ENCODE measurements at places on chromosomes 7 and 10.

DNA sequence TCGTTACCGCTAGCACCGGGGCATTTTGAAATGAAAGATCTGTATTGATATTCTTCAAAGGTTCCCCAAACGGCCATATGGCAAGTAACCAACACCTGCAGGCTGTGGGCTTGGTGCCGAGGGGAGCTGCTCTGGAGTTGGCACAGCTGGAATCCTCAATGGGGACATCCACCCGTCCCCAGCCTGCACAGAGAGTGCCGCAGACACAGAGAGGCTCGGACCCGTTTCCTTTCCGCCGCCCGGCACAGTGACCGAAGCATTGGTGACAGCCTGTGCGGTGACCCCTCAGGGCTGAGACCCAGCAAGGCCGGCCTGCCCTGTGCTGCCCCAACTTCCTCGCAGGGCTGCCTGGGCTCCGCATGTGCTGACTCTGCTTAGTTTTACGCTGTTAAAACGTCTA is 4.5 kb downstream of the CFAP46 start:
- DNase-seq = no peak

- DNase-seq = no peak
Measured at GRCh38 chr7:105060923-105061322, 46.9 kb downstream of the KMT2E start.

DNA sequence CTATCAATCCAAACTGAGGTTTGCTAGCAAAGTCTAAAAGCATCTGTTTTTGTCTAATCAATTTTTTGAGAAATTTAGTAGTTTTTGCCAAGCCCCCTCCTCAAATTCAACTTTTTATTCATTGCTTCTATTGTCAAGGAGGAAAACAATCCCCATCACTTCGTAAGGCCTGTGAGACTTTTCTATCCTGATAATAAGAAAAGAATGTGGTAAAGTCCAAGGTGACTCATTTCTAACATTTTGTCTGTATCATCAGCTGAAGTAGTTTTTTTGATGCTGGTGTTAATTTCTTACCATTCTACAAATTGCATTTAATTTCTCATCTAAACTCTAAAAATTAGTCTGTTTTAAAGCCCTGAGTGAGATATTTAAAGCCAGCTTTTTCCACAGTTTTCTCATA is 11.7 kb downstream of the ANK3 start:
- no peak for DNase-seq

GRCh38 chr7:148334959-148335577 is 255.5 kb upstream of the C7orf33 start:
- DNase-seq = no peak

GRCh38 chr7:30780941-30781340 is 9.7 kb downstream of the MINDY4 start:
- no peak for DNase-seq

DNA sequence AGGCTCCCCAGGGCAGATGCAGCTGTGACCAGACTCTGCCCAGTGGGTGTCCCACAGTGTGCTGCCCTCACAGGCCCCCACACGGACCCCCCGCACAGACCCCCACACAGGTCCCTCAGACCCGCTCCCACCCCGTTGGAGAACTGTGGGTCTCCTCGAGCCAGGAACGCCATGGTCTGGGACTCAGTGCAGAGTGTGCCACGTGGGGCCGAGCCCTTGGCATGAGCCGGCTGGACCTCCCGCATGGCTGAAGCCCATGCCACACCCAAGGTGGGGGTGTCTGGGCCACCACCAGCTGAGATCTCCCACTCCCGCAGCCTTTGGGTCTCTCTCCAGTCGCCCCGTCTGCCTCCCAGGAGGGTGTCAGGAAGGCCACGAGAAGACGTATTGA is 34.3 kb downstream of the JAKMIP3 start:
- peak; percentile 28 for DNase-seq

DNA sequence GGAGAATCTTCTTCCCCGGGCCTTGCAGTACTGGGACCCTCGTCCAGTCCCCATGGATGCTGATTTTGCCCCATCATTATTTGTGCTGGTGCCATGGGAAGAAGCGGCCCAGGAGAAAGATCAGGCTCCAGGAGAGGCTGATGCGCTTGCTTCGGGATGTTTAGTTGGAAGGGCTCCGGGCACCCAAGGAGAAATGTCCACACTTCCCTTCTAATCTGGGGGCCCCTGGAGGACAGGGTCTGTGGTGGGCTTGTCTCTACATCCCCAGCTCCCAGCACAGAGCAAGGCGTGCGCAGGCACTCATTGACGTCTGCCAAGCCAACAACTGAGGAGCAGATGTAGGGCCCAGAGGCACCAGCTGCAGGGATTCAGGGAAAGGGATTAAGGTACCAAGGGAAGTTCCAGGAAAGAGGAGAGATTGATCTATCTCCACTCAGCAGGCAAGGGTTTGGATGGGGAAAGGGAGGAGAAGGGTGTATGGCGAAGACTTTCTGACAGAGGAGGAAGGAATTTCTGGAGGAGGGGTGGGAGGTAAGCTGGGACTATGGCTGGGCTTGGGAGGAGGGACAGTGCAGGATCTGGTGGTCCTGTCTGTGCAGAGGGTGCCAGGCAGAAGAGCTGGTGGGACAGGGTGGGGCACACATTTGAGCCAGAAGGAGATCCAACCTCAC is 38.7 kb upstream of the LEP start:
- no peak for DNase-seq

- DNase-seq = no peak
Measured at GRCh38 chr7:149870701-149871483, 2.9 kb upstream of the ATP6V0E2 start.

- no peak for DNase-seq
Measured at GRCh38 chr10:94428766-94429707, 26.7 kb downstream of the TBC1D12 start.

DNA sequence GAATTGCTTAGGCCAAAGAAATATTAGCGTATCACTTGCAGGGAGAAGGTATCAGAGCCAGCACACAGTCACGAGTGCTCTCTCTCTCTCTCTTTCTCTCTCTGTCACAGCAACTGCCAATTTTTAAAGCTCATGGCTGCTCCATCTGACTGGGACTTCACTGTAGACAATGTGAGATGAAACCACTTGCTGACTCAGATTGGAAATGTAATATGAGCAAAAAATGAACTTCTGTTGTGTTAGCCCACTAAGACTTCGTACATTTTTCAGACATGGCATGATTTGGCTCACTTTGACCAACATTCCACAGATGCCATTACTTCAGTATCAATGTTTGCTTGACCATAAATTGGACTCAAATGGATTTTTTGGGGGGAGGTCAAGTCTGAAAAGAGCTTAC is 68.1 kb downstream of the DGKB start:
- DNase-seq = no peak

DNA sequence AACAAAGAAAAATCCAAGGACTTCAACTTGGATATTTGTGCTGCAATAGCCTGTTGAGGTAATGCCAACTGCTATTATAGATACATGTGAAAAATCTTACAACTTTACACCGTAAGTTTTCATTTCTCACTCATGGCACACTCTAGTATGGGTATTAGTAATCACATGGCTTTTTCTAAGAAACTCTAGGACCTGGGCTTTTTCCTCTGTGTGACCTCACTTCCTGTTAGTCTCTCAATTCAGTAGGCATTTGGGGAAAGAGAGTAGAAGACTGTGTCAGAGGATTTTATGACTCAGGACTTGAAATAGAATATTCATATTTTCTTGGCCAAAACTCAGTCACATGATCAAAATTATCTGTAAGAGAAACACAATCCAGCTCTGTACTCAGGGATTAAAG is 1049.9 kb downstream of the REEP3 start:
- DNase-seq = no peak

DNA sequence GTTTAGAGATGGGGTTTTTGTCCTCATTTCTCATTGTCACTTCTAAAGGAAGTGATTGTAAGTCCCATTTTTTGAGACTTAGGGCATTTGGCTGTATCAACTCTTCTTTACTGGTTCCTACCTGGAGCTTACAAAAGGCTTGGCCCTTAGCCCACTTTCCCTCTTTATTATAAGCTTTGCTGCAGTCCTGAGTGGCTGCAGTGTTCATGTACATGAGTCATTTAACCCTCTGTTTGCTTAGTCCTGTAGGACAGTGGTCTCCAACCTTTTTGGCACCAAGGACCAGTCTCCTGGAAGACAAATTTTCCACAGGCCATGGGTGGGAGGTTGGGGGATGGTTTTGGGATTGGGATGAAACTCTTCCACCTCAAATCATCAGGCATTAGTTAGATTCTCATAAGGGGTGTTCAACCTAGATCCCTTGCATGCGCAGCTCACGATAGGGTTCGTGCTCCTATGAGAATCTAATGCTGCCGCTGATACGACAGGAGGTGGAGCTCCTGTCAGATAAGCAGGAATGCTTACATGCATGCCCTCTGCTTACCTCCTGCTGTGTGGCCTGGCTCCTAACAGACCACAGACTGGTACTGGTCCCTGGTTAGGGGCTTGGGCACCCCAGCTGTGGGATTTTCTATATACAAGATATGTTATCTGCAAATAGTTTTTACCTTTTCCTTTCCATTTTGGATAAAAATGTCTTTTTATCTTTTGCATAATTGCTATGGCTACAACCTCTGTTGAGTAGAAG is 99.7 kb downstream of the CCSER2 start:
- DNase-seq = no peak

DNA sequence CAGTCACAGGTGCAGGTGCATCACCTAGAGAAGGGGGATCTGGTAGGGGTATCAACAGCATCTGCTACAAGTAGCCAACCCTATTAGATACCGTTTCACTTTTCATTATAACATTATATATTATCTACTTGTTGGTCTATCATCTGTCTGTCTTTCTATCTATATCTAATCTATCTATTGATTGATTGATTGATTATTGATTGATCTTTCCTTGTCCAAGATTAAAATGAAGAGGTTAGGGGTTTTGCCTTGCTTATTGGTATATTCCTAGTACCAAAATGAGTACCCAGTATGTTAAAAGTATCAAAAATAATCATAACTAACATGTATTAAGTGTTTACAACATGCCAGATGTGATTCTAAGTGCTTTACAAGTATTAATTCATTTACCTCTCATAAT is 121.5 kb downstream of the GPR158 start:
- DNase-seq = no peak

DNA sequence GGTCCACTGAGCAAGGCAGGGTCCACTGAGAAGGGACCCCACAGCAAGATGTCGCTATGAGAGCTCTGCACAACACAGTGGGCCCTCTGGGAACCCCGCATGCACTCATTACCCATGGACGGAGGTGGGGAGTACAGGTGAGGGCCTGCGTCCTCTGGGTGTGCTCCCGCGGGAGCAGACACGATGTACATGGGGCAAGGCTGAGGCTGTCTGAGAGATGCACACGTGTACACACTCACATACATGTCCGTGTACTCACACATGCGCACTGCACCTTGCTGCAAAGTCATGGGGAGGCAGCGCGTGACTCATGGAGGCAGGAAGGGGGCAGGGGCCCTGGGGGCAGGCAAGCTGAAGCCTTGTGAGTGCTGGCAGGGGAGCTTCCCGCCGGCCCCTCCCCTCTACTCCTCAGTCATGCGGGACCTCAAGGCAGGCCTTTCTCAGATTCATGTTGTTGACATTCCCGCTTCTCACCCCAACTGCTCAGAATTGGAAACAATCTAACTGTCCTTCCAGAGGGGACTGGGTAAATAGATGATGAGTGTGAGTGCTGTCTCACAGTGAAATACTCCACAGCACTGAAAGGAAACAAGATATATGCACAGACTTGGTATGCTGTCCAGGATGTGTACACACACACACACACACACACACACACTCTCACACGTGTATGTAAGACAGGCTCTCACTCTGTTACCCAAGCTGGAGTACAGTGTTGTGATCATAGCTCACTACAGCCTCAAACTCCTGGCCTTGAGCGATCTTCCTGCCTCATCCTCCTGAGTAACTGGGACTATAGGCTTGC is 40.0 kb downstream of the GOLGA7B start:
- no peak for DNase-seq

- no peak for DNase-seq
Measured at GRCh38 chr7:24899905-24900304, 80.1 kb downstream of the OSBPL3 start.

DNA sequence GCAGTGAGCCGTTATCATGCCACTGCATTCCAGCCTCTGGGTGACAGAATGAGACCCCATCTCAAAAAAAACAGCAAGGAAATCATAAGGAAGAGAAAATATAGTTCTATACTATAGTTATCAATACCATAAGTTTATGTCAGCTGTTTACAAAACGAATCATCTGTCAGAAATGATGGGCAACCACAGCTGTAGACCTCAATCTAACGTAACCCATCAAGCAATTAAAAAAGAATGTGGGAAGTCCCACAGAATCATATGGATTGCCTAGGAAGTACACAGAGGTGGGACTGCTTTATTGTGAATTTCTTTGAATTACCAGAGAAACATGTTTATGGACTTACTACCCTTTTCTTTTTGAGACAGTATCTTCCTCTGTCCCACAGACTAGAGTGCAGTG is 6.9 kb downstream of the NRBF2 start:
- no peak for DNase-seq

- no peak for DNase-seq
Measured at GRCh38 chr10:100364735-100365391, 17.8 kb downstream of the SCD start.

DNA sequence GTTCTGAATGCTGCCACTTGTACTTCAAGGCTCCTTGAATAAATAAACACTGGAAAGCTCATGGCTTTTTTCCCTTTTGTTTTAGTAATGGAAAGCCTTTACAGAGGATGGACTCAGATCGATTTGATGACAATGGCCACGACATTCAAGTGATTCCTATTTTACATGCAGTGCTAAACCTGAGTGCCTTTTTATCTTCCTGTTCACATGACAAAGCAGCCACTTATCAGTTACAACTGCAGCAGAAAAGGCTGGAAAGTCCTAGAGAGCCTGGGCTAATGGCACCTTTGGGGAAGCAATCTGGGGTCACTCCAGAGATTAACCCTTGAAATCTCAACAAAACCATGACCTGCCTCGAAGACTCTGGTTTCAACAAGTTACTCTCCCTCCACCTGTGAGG is 249.0 kb upstream of the AUTS2 start:
- no peak for DNase-seq

- no peak for DNase-seq
Measured at GRCh38 chr10:77358656-77359055, 279.0 kb downstream of the KCNMA1 start.

DNA sequence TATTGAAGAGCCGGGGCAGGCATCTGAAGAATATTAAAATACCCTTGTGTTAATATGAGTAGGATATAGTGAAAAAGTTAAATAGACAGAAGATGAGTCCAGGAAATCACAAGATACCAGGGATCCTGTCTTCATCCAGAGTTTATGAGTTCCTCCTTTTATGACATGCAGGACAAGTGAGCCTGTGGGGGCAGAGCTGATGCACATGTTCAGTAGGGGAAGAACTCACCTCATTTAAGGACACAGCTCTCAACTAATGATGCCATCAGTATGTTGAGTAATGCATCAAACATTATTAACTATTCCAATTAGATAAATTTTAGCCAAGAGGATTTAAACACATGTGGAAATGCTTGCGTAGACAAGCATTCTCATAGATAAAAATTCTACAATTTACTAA is 435.8 kb upstream of the AKR1E2 start:
- no peak for DNase-seq

GRCh38 chr10:279655-280054 is 144.4 kb downstream of the ZMYND11 start:
- DNase-seq = no peak

GRCh38 chr7:156984174-156984891 is 26.1 kb downstream of the MNX1 start:
- no peak for DNase-seq
